ENCODE measurements at places on chromosomes 16 and 17.
A peak's percentile ranks its signal among the peaks of the same experiment; 100 is the strongest.

- peak; percentile 81 for DNase-seq
Observed at GRCh38 chr16:14378131-14378551, 251.9 kb downstream of the PARN start.

- DNase-seq: no peak
Observed at GRCh38 chr17:54678158-54678557, 222.5 kb upstream of the TOM1L1 start.

- DNase-seq: no peak
Observed at GRCh38 chr17:48244121-48244711, 136.7 kb downstream of the SNX11 start.

DNA sequence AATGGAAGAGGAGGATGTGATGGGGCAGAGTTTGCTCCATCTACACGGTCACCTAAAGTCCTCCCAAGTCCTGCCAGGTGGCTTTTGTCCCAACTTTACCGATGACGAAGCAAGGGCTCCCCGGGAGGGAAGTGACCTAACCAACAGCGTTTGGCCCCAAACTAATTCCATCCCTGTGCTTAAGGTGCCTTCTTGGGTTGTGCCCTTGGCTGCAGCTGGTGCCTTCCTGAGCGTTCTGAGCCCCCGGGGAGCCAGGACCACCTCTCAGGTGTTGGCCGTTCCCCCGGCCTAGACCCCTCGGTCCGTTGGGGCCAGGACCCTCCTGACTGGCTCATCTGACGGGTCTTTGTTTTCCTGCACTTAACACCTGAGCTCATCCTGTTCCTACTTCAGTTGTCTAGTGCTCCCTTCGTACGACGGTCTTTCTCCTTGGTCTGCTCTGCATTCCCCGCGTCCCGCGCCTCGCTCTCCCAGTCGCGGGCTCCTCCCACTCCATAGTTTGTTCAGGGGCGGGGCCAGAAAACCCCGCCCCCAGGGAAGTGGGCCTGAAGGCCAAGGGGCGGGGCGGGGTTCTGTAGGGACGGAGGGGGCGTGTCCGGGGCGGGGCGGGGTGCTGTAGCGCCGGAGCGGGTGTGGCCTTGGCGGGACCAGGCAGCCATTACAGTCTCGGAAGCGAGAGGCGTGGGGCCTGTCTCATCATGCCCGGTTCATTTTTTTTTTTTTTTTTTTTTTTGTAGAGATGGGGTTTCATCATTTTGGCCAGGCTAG, 822 bp upstream of the ZSCAN10 start:
- peak; percentile 72 for DNase-seq

- no peak for DNase-seq
Observed at GRCh38 chr17:731644-732066, 741 bp upstream of the TLCD3A start.

- no peak for DNase-seq
Observed at GRCh38 chr16:85891033-85891775, 7.8 kb upstream of the IRF8 start.

DNA sequence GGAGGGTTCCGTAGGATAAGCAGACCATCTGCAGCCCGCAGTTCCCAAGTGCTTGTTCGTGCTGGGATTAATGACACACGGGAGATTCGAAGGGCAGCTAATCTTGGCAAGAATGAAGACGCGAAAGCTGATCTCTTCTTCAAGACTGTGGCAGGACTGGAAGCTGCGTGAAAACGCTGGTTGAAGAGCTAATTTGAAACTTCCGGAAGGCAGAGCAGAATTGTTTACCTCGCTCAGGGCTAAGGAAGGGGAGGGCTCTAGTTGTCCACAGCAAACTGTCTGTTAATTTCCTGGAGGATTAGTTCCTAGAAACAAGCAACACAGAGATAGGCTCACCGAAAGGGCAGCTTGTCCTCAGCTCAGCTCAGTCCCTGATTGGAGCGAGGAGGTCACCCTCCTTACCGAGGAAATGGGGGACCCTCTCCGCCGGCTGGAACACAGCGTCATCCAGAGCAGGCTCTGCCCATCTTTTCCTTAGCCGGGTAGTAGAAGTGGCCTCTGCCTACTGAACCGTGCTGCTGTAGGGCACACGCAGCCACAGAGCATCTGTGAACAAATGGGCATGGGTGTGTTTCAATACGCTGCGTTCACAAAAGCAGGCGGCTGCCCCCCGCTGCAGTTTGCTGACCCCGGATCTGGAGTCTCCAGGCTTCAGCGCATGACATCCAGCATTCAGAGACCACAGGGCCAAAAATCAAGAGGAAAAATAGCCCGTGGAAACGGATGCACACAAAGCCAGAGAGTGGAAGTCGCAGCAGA, 16.7 kb upstream of the BAIAP2 start:
- no peak for DNase-seq

DNA sequence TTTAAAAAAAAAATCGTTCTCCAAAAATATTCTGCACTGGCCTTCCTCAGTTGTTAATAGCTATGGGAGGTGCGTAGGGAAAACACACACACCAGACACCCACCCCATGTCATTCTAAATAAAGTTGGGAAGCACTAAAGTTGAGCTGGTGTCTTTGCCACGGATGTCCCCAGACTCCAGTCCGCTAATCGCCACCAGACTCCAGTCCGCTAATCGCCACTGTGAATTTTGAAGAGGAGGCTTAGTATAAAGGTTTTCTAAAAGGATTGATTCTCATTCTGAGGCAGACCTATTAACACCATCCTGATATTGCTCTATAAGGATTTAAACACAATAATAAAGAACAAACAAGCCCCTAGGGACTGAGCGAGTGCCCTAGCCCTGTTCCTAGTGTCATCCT, 22.7 kb upstream of the CPSF4L start:
- no peak for DNase-seq

GRCh38 chr16:87346517-87347060, 29.4 kb upstream of the C16orf95 start:
- no peak for DNase-seq

DNA sequence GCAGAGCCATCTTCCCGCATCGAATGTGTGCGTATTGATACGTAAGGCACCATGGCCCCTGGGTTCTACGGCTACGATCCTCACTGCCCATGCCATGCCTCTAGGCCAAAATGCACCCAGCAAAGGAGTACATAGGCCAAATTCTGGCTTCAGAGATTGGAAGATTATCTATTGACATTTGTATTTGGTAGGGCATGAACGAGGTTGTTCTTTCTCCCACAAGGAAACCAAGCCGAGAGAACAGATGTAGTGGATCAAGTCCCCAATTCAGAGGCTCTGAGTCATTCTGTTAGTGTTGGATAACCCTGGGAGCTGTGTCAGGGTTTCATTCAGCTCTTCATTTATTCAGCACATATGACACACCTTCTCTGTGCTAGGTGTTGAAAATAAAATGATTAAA, 36.5 kb downstream of the HOXB1 start:
- peak; percentile 61 for DNase-seq

DNA sequence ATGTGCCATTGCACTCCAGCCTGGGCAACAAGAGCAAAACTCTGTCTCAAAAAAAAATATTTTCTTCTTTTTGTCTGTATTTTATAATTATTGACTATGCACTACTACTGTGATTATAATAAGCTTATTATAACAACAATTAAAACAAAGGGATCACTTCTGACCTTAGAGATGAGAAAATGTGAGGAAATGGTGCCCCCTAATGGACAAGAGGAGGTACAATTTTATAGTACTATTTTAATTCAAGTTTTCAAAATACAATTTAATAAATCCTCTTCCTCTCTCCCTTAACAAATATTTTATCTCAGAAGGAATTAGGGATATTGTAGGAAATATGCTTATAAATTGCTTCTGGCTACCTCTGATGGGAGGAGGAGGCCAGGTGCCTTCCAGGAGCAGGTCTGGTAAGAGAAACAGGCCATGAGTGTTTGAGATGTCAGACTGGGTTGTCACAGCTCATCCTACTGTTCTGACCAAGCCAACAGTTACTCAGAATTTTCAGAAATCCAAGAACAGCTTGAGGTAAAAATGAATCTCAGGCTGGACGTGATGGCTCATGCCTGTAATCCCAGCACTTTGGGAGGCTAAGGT, 14.0 kb downstream of the VPS53 start:
- no peak for DNase-seq

DNA sequence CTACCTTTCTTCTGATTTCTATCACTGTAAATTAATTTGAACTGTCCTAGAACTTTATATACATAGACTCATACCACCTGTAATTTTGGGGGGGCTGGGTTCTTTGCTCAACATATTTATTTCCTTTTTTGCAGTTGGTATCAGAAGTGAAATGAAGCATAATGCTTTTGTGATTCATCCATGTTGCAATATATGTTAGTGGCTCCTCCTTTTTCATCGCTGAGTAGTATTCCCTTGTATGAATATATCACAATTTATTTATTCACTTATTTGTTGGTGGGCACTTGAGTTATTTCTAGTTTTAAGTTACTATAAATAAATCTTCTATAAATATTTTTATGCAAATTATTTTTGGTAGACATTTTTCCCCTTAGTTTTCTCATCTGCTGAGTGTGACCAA, 336.4 kb downstream of the HS3ST3B1 start:
- no peak for DNase-seq

- DNase-seq: no peak
Observed at GRCh38 chr17:17738901-17739300, 57.6 kb downstream of the RAI1 start.

GRCh38 chr16:21645261-21645721, 7.1 kb downstream of the IGSF6 start:
- no peak for DNase-seq

- DNase-seq: no peak
Observed at GRCh38 chr17:55172612-55173011, 92.1 kb upstream of the HLF start.

DNA sequence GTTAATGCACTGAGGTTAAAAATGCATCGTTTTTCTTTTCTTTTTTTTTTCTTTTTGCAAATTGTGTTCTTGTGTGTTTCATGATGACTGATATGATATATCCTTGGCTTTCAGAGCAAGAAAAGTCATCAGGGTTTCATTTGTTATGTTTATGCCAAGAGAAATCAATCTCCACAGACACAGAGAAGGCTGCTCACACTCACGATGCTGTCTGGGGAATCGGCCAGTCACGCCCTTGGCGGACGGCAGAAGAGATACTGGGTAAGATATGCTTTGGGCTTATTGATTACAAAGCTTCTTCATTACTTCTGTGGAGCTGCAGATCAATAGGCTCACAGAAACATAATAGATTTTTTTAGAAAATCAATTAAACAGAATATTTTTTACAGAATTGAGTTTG, 42.2 kb upstream of the TNRC6C start:
- no peak for DNase-seq

DNA sequence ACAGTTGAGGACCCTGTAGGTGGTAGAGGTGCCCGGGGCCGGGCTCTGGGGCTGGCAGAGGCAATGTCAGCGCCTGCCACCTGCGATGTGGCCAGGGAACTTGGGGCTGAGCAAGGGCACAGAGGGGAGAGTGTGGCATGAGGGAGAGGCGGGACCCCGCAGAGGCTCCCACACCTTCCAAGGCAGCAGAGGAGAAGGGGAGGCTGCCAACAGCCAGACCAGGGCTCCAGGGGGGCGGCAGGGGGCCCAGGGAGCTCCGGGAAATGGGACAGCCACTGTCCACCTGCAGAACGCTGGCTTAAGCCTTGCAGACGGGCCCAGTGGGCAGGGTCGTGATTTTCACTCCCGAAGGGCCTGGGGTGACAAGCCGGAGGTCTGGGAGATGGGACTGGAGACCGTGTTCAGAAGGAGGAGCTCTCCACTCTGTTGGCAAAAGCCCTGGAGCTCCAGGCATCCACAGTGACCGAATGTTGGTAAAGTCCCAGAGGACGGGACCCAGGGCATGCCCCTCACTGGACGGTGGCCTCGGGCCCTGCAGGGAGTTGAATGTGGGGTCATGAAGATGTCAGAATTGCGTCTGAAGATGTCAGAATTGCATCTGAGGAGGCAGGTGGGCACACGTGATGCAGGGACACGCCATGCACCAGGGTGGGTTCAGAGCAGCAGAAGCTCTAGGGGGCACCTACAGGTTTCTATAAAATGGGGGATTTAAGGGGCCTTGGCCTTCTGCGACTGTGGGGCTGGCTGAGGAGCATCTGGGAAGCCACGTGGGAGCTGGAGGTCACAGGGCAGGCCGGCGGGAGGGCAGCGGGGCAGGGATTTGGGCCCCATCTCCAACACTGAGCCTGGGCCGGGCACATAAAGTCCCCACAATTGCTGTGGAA, 18.6 kb downstream of the CD7 start:
- no peak for DNase-seq

DNA sequence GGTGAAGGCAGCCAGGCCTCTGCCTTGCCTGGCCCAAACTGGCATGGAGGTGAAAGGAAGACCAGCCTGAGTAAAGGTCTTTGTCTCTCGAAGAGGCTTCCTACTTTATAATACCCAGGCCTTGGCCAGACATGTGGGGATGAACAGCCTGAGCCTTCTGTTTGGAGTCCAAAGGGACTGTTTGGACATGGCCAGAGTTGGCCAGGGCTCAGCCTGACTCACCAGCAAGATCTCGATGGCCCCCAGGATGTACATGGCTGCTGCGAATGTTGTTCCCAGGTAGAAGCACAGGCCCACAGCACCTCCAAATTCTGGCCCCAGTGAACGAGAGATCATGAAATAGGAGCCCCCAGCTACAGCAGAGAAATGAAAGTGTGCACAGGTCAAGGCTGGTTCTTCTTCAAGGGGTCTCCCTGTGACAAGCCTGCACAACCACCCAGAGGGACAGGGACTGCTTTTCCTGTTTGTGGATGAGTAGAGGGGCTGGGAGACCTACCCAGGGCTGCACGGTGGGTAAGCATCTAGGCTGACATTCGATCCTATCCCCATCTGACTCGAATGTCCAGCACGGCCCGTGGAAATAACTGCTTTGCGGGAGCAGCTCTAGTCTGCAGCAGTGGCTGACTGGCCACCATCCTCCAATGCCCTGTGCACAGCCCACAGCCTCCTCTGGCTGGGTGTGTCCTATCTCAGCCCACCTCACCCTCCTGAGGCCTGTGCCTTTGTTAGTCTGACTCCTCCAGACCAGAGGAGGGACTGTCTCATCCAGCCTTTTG, 10.7 kb upstream of the LCAT start:
- DNase-seq: no peak

DNA sequence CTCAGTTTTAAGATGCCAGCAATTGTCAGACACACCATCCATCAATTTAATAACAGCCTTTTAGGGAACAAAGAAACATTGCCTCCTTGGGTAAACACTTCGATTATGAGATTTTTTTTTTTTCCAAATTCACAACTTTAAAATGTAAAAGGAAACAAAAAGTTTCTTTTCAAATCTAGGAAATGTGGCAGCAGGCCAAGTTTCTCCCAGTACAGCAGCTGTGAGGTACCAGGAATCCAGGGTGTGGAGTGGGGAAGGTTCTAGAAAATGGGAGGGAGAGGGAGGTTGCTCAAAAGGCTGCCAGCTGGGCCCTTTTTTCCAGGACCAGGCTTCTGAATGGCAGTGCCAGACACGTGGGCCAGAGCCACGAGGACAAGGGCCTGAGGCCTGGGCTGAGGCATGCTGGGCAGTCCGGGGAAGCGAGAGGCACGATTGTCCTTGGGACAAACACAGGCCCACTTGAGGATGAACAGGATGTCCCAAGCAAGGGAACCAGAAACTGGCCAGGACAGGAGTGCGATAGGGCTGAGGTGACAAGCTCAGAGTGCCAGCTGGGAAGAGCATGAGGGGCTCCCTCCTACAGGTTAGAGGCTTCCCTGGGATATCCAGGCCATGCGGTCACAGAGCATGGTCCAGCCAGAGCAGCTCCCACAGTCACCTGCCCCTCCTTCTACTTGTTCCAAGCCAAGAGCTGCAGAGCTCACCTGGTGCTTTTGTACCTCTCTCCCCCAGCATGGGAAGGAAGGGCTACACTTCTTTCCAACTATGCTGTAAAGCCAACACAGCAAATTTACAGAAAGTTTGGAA, 215.1 kb downstream of the KATNIP start:
- DNase-seq: no peak

All from fibroblast of skin of left quadriceps (primary cell).